ENCODE measurements at places on chromosomes 12 and 14. TPM values are rescaled to one million over a fixed set of nuclear protein-coding genes. Genes with fewer than 3 reads are reported as not detected.

DNA sequence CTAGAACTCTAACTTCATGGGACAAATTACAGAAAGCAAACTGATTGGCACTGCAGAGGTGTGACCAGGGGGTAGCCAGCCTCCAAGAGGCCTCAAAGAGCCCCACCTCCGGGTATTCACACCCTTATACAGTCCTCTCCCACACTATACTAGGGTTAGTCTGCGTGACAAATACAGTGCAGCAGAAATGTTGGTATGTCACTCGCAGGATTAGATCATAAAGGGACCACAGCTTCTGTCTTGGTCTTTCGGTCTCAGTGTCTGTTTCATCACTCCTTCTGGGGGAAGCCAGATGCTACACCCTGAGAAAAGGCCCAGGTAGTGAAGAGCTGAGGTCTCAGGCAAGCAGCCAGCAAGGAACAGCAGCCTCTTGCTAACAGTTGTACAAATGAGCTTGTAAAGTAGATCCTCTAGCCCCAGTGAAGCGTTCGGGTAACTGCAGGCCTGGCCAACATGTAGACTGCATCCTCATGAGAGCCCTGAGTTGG, 68.9 kb upstream of the SAV1 start:
- no peak for DNase-seq

DNA sequence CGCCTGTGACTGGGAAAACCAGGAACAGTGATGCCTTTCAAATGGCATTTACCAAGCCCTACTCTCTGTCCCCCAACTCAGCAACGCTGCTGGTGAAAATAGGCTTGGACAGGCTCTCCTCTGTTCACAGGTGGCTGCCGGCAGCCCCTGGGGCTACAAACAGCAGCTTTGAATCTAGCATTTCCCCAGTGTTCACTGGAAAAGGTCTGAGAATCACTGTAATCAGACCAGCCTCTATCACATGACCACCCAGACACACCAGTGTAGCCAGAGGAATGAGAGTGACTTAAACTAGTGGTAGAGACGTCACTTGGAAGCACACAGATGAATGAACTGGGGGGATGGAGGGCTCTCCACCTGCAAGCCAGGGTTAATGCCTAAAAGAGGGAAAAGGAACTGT, 151.8 kb downstream of the FOXN3 start:
- no peak for DNase-seq

DNA sequence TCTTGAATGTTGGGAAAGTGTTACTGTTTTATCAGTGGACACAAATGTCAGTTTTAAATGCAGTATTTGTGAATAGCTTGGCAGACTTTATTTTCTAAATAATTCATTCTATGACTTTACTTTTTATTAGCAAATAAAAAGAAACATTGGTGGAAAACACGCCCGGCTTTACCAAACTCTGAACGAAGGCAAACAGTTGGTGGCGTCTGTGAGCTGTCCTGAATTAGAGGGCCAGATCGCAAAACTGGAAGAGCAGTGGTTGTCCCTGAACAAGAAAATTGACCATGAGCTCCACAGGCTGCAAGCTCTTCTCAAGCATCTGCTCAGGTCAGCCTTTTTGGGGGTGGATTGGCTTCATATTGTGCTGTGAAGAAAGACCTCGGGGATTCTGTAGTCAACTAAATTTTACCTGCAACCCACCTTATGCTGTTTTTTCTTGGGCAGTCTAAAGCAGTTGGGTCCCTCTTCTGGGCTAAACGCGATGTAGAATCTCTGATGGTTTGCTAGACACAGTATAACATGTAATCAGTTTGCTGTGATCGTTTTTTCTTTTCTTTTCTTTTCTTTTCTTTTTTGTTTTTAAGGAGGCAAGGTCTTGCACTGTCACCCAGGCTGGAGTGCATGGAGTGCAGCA, 156.4 kb downstream of the ESR2 start:
- no peak for DNase-seq

DNA sequence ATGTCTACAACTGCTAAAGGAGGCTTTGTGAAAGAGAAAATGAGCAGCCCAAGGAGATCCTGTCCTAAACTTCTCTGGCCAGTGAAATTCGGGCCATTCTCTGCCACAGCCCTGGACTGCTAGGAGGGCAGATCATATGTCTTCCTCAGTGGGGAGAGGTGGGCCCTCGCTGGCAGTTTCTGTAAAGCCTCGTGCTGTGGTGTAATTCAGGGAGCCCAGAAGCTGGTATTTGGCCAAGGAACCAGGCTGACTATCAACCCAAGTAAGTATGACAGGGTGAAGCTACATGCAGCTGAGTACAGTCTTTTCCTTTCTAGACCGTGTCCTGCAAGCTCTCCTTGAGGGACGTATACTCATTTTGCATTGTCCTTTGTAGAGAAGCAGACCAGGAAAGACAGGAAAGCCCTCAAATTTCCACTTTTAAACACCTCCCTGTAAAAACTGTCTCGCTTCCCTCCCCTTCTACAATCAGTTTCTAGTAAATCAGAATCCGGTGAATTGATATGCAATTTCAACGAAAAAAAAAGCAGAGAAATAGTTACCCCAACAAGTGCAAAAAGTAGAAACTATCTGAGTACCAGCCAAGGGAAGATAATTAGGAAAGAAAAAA, 106.8 kb downstream of the DAD1 start:
- DNase-seq, result no peak

DNA sequence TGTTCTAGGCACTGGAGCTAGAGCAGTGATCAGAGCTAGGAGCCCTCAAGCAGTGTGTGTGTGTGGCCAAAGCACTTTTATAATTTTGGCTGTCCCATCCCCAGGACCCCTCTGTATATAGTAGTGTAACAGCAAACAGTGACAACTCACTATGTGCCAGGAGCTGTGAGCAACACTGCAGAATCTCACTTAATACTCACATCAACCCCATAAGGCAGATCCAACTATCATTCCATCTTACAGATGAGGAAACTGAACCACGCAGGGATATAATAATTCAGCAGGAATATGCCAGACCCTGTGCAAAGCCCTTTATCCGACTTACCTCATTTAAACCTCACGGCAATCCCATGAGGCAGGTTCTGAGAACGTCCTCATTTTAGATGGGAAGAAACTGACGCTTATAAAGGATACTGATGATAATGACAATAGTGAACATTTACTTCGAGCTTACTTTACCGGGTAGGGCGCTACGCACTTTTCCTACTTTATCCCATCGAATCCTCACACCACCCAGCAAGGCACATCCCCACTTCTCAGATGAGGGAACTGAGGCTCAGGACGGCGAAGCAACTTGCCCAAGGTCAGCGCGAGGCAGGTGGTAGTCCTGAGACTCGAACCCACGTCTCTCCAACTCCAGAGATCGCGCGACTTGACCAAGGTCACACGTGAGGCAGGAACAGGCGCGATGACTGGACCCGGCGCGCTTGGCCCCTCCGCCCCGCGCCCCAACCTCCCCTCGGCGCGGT, 687 bp downstream of the RAB35 start:
- DNase-seq, result no peak

DNA sequence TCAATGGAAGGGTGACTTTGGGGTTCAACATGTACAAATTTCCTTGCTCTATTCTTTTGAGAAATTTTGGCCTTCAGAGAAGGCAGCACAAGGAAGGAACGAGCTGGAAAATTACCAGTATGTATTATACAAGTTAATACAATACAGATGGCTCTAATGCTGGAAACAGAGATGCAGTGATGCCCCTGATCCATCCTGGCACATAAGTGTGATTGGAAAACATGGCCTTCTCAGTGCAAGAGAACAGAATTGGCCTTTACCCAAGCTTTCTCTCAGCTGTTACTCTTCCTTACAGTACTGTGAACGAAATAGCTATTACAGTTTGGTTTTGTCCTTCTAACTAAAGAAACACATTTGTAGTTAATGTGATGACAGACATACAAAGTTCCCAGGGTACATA, 102.5 kb upstream of the GPHB5 start:
- peak; percentile 6 for DNase-seq

GRCh38 chr14:89908712-89909450, 45.6 kb downstream of the EFCAB11 start:
- DNase-seq, result no peak

- no peak for DNase-seq
Observed at GRCh38 chr14:40870252-40870651, 736.4 kb upstream of the LRFN5 start.

GRCh38 chr14:41073544-41073943, 533.1 kb upstream of the LRFN5 start:
- no peak for DNase-seq

LRCOL1 gene
- polyA plus RNA-seq, result not detected

RHOJ gene
- 23.4 TPM for polyA plus RNA-seq

ACSM4 gene
- polyA plus RNA-seq, result not detected

ACOT6 gene
- 0.19 TPM for polyA plus RNA-seq

RNU4-1 gene
- not detected for polyA plus RNA-seq
